ENCODE measurements at places on chromosomes 7 and 10.

GRCh38 chr10:62258926-62259325 is 9.7 kb downstream of the RTKN2 start:
- no peak for DNase-seq

- no peak for DNase-seq
These were observed 7.0 kb downstream of the AQP1 start for GRCh38 chr7:30918676-30919075.

- DNase-seq, result no peak
These were observed 298.6 kb upstream of the MTPN start for GRCh38 chr7:136275794-136276193.

- DNase-seq, result no peak
These were observed 477.9 kb downstream of the TCERG1L start for GRCh38 chr10:130833596-130833995.

DNA sequence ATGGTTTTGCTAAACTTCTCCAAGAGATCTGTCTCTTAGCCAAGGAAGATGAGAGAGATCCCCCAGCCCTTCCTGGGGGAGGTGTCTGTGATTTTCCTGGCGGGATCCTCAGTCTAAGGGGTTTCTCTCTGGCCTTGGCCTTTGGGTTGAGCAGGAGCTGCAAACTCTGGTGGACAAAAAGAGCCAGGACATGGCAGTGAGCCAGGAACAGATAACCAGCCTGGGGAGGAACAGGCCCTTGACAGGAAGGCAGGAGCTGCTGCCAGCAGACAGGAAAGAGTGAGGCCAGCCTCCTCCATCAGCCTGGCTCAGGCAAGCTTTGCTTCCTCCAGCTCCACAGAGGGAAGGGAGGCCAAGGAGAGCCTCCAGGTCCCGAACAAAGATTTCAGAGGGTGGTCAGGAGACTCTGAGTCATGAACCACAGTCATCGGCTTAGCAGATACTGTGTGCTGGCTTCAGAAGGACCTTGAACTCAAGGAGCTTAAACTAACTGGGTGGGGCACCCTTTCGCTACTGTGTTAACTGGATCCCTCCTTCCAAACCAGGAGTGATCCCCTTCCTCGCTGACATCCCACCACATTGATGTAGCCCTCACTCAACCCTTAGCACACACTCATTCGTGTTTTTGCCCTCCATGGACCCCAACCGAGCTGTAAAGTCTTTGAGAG is 34.7 kb downstream of the DDIT4 start:
- DNase-seq, result peak; percentile 55

GRCh38 chr7:124552217-124552616 is 213.4 kb downstream of the GPR37 start:
- DNase-seq, result no peak

GRCh38 chr7:10855583-10855982 is 118.1 kb upstream of the PHF14 start:
- DNase-seq, result no peak

DNA sequence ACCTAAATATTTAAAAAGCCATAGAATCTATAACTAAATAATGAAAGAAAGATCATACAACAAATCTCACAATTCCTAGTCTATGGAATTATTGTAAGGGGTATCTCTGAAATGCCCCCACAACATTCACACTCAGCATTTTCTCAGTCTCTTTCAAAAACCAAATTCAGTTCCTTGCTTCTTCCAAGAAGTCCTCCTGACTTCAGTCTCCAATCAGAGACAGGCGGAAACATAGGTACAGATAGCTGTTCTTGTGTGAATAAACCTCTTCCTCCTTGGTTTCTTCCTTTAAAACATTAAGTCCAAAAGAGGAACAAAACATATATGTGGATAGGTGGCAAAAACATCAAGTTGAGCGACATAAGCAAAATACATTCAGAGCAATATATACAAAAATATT is 13.9 kb upstream of the FBXW4 start:
- DNase-seq, result no peak

GRCh38 chr10:112131996-112132395 is 51.6 kb downstream of the GPAM start:
- DNase-seq, result no peak

DNA sequence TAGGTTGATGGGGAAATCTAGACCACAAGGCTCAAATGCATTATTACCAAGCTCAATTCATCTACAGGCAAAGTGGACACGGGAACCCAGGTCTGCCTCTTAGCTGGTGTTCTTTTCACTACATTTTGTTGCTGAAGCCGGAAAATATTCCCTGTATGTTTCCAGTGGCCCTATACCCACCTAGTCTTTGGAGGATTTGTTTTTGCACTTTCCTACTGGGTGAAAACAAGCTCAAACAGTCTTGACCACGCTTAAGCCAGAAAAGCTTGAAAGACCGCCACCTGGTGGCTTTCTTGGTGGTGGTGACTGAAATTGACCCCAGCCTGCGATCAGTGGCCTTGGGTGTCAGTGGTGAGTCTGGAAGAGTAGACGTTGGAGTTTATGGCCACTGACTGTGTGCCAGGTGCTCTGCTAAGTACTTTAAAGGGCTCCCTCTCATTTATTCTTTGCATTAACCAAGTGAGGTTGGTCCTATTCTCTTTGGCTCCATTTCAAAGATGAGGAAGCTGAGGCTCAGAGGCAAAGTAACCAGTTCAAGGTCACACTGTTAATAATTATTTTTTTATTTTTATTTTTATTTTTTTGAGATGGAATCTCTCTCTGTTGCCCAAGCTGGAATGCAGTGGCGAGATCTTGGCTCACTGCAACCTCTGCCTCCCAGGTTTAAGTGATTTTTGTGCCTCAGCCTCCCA is 11.1 kb upstream of the CRTAC1 start:
- DNase-seq, result peak; percentile 59

- DNase-seq, result no peak
These were observed 140.1 kb downstream of the DIP2C start for GRCh38 chr10:549391-549790.

Measured in activated naive CD4-positive, alpha-beta T cell treated with anti-CD3 and anti-CD28 coated beads, Interleukin-2, amount 10 ng/mL, durations not matched to agents 7 days and 5 days (primary cell).